Stimulated activated effector memory CD8-positive, alpha-beta T cell treated with anti-CD3 and anti-CD28 coated beads, Interleukin-12 subunit alpha, Interleukin-12 subunit beta, amount 100 ng/mL, for 72 hours (primary cell): ENCODE measurements at places on chromosomes 6 and 20.

DNA sequence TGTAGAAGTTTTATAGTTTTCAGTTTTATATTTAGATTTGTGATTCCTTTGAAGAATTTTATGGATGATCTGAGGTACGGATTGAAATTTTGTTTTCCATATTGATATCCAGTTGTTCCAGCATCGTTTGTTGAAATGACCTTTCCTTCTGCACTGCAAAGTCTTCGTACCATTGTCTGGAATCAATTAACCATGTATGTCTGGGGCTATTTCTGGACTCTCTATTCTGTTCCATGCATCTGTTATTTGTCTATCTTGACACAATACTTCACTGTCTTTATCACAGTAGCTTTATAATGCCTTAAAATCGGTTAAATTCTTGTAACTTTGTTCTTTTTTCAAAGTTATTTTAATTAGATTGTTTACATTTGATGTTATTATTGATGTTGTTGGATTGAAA lies 154.9 kb downstream of the FARS2 start:
- no peak for DNase-seq

GRCh38 chr6:86712039-86712438 lies 225.3 kb upstream of the HTR1E start:
- DNase-seq = no peak

- no peak for DNase-seq
Measured at GRCh38 chr6:125001684-125002405, 39.6 kb downstream of the RNF217 start.

DNA sequence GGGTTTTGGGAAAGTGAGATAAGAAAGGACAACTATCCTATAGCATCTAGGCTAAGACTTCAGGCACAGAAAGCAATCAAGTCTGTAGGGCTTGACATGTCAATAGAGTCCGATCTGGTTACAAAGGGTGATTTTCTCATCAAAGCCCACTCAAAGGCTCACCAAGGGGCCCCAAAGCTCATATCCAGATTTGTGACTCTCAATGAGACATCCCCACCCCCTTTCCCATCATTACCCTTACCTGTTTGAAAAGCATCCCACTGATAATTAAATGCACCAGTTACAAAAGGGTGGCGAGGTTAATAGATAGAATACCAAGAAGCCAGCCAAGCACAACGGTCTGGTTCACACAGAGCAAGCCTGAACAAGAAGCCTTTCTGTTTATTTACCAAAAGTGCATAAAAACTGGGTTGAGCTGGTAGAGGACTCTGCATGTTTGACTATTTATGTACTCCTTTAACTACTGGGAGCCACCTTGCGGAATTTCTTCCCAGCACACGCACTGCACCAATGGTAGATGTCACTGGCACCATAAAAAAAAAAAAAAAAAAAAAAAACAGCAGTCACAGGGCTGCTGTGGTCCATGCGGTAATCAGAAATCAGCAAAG lies 6.1 kb downstream of the JAG1 start:
- no peak for DNase-seq

DNA sequence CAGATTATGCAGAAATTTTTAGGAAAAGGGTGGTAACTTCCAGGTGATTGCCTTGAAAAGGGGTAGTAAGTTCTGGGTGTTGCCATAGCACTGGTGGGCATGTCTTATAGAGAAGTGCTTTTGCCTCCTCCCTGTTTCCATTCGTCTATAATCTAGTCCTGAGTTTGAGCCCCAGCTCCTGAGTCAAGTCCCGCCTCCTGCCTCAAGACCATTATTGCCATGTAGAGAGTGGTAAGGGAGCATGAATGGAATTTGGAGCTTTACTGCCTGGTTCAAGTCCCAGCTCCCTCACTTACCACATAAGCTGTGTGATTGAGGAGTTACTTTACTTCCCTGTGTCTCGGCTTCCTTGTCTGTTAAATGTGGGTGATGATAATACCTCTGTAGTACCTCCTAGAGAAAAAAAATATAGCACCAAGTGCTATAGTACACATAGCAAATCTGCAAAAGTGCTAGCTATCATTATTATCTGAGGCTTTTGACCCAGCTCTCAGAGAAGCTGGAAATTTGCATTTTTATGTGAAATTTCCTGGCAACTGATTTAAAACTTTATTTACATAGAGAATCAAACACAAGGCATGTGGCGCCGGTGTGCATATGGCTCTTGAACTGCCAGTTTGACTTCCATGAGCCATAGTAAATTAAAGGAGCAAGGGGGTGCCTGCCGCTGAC lies 36.0 kb downstream of the TGM6 start:
- no peak for DNase-seq

GRCh38 chr6:5081955-5082354 lies 3.2 kb upstream of the PPP1R3G start:
- DNase-seq = no peak

DNA sequence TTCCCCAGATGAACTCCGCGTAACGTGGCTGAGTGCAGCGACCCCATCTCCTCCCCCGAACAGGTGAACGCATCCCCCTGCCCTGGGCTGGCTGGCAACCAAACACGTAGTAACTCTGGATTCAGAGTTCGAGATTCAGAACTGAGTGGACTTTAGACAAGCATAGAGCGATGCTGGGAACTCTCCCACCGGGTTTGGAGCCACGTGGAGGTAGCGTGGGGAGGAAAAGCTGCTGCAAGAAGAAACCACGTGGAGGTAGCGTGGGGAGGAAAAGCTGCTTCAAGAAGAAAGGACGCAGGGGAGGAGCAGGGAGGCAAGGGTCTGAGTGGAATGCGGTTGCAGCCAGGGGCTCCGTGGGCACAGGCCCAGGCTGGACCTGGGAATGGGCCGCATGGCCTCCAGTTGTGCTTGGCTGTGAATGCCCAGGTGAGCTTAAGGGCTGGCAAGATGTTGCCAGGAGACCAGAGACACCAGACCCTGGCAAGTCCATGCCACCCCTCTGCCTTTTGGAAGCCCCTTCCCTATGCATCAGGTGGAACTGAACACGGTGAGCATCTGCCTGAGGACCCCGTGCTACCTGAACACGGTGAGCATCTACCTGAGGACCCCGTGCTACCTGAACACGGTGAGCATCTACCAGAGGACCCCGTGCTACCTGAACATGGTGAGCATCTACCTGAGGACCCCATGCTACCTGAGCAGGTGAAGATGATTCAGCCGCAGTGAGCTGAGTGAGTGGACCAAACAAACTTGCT lies 118.0 kb upstream of the FRMD1 start:
- DNase-seq = no peak

DNA sequence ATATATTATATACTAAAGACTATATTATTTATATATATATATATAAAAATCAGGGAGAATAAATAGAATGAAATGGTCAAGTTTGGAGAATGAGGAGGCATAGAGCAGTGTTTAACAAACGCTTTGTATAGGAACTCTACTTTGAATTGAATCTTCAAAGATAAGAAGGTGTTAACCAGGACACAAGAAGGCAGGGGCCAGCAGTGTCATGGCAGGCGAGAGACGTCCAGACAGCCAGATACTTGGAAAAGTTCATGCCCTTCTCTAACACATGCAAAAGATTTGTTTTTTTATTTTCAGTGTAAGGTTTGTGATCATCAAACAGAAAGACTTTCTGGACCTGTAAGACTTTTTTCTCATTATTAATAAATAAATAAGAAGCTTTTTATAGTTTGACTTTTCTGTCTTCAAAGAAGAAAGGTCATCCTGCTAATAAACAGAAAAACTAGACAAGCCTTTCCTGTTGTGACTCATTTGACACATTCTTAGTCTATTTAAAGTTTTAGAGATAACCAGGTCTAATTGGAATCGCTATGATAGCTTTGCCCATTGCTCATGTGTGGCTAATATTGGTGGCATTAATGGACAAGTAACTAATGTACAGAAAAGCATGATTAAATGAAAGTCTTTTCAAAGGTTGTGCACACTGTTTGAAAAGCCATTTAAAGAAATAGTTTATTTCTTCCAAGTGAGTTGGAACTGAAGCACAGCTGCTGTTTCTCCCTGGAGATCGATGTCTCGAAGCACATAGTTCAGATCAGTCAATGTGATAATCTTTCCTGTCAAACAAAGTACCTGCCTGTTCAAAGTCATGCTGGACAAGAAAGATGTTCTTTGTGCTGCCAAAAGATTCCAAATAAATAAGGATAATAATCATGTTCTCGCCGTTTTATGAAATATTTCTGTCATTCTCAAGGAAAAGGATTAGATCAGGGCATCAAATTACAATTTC lies 420.4 kb upstream of the OPRM1 start:
- DNase-seq = no peak

GRCh38 chr6:31585491-31585890 lies 586 bp upstream of the LST1 start:
- DNase-seq = no peak

DNA sequence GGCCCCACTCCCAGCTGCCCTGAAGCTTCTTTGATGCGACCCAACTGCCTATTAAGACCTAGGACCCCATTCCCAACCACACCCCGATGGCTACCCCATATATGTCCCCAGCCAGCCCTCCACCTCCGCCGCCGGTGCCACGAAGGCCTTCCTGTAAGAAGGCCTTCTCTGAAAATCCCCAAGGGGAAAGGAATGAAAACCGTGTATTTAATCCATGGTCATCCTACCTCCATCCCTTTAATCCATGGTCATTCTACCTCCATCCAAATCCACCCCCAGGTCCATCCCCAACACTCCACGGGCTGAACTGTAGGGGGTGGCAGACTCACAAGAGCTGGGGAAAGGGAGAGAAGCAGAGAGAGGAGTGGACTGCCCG lies 545 bp upstream of the VSX1 start:
- DNase-seq = no peak

- no peak for DNase-seq
Measured at GRCh38 chr20:53036992-53037391, 64.8 kb downstream of the TSHZ2 start.

- DNase-seq = peak; percentile 47
Measured at GRCh38 chr6:154234019-154234772, 122.4 kb downstream of the IPCEF1 start.

GRCh38 chr20:34637245-34638038 lies 39.5 kb downstream of the PIGU start:
- no peak for DNase-seq

DNA sequence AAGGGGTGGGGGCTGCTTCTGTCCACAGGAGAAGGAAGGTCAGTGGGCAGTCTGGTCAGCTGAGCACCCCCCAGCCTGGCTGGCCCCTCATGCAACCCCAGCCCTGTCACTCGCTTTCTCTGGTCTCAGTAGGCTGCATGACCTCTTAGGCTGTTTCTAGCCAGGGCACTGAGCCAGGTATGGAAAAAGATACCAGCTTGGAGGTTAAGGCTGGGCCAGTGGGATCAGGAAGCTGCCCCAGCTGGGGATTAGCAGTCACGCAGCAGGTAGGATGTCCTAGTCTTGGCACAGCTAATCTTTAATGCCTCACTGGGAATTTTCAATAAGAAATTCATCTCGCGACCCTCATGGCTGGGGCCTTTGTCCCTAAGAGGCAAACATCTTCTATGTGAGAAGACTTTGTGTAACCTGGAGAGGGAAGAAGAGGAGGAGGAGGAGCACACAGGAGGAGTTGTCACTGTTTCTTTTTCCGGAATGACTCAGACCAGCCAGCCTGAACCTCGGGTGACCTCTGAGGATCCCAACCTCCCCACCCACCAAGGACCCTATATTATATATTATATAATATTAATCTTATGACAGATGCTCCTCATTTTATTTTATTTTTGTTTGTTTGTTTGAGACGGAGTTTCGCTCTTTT lies 2.4 kb upstream of the BPIFA2 start:
- no peak for DNase-seq

DNA sequence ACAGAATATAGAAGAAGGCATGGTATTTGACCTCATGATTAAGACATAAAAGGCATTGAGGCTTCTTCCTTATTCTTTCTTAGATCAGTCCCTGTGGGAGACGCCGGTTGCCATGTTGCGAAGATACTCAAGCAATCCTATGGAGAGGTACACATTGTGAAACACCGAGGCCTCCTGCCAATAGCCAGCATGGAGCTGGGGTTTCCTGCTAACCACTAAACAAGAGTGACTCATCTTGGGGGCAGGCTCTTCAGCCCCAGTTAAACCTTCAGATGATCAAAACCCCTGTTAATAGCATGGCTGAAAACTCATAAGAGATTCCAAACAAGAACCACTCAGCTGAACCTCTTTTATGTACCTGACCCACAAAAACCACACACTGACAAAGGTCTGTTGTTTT lies 478.8 kb downstream of the CD83 start:
- DNase-seq = no peak

- DNase-seq = peak; percentile 39
Measured at GRCh38 chr20:50957276-50957675, 1.1 kb downstream of the DPM1 start.

- DNase-seq = no peak
Measured at GRCh38 chr6:5764401-5764955, 242.2 kb downstream of the NRN1 start.

DNA sequence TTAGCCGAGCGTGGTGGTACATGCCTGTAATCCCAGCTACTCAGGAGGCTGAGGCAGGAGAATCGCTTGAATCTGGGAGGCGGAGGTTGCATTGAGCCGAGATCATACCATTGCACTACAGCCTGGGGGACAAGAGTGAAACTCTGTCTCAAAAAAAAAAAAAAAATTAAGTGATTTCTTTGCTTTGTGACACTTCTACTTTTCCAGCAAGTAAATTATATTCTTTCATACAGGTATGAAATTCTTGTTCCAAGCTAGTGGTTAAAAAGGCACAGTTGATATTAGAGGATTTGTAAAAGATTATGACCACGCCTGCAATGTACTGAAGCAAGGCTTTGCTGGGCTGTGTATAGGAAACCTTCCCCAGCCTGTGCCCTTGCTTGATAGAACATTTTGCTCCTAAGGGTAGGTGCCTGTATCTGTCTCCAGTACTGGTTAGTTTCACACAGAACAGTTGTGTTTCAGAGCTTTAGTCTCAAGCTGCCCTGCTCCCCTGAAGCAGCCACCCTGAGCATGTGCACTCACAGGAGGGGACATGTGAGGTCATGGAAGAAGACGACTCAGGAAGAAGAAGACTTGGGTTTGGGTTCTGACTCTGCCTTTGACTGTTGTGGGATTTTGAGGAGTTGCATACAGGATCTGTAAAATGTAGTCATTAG lies 10.2 kb downstream of the PTPN1 start:
- DNase-seq = peak; percentile 15

DNA sequence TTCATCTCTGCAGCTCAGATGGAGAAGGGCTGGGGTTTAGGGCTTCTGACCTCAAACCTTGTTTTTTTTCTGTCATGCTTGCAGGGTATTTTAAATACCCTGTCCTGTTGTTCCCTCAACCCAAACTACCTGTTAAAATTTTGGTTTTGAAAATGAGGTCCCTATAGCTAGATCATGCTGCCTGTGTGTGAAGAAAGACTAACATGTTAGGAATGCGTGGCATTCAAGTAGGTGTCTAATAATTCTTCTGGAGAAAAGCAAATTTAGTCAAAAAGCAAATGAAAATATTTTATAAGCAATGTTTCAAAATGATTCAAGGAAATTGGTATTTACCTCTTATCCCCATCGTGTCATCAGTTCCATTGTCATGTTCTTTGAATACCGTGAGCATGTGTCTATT lies 77.2 kb upstream of the C20orf144 start:
- no peak for DNase-seq

DNA sequence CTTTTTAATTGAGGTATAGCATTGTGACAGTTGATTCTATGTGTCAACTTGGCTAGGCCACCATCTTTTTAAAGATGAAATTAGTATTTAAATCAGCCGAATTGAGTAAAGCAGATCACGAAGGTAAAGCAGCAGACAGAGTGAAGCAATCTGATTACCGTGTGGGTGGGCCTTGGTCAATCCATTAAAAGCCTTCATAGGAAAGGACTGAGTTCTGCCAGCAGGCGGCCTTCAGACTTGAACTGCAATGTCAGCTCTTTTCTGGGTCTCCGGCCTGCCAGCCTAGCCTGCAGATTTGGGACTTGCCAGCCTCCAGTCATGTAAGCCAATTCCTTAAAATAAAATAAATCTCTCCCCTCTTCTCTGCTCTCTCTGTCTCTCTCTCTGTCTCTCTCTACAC lies 22.4 kb upstream of the TGM2 start:
- no peak for DNase-seq

GRCh38 chr20:60268491-60268890 lies 310.3 kb downstream of the CDH26 start:
- no peak for DNase-seq
